ENCODE measurements at places on chromosomes 7 and 10.

GRCh38 chr10:6239213-6239991, 36.7 kb downstream of the PFKFB3 start:
- DNase-seq: peak; percentile 96

DNA sequence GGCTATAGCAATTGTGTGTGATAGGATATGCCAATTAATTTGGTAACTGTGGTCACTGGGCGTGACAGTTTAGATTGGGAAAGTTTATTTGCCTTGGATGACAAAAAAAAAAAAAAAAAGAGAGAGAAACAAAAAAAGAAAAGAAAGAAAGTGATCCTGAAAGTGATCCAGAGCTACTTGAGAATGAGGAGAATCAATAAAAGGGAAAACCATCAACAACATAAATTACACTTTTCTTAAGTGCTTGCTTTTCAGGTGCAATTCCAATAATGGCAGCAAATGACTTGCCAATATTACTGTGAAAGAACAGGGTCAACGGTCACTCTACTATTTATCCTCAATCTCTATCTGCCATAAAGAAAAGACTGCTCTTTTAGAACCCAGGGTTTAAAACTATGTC, 191.8 kb upstream of the SEMA3C start:
- DNase-seq: no peak

DNA sequence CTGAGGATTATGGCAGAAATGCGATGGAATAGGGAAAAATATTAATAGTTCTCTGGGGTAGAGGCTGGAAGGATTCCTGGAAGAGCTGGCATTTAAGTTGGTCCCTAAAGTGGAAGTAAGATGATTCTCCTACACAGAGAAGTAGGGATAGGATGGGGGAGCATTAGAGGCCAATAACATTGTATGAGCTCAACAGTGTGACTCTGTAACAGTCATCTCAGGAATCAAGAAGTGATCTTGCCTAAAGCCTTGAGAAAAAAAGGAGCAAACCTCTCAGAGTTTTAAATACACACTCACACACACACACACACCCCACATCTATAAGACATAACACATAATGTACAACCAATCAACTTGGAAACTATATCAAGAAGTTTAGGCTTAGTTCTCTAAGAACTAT, 117.7 kb upstream of the CDK1 start:
- no peak for DNase-seq

DNA sequence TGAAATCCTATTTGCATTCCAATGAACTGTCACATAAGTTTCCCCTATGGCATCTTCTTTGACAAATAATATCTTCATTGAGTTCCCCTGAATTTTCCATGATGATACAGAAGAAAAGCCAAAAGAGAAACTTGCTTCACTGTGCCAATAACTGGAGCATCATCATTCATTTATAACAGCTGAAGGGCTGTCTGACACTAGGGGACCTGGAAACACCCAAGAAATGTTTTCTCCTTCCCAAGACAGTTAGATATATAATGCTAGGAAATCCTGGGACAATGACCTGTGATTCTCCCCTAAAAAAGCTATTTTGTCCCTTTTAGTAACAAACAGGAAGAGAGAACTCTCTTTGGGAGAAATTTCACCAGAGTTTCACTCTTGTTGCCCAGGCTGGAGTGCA, 133.6 kb downstream of the SEMA3C start:
- DNase-seq: no peak

GRCh38 chr10:111222961-111223360, 146.1 kb downstream of the ADRA2A start:
- no peak for DNase-seq

- no peak for DNase-seq
Observed at GRCh38 chr10:62305813-62306212, 37.2 kb upstream of the RTKN2 start.

DNA sequence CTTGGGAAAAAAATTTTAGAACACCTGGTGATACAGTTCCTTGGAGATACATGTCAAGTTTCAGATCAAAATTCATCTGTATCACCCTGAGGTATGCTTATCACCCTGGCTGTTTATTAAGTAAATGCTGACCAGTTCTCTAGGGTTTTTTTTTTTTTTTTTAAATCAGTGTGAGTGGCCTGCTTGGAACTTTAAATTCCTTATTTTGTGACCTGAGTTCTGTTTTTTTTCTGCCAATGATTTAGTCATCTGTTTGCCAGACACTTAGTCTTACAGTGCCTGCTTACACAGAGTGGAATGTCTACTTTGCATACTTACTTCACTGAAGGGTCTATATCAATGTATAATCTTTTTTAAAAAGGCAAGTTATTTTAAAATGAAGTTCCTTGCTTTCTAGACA, 1.8 kb downstream of the TSPAN13 start:
- DNase-seq: no peak

GRCh38 chr7:106064771-106065574, 47.1 kb downstream of the SYPL1 start:
- peak; percentile 81 for DNase-seq

- no peak for DNase-seq
Observed at GRCh38 chr10:3526727-3527501, 258.1 kb downstream of the KLF6 start.

Data from mesendoderm (in vitro differentiated cells).